NCI-H2171 treated with DMSO at 0.1 percent for 48 hours (cell line): ENCODE measurements at places on chromosomes 7 and 10.

- DNase-seq = no peak
These were observed 15.1 kb upstream of the AKR1B10 start for GRCh38 chr7:134512271-134512670.

- no peak for DNase-seq
These were observed 374.2 kb upstream of the SEMA3A start for GRCh38 chr7:84568781-84569180.

DNA sequence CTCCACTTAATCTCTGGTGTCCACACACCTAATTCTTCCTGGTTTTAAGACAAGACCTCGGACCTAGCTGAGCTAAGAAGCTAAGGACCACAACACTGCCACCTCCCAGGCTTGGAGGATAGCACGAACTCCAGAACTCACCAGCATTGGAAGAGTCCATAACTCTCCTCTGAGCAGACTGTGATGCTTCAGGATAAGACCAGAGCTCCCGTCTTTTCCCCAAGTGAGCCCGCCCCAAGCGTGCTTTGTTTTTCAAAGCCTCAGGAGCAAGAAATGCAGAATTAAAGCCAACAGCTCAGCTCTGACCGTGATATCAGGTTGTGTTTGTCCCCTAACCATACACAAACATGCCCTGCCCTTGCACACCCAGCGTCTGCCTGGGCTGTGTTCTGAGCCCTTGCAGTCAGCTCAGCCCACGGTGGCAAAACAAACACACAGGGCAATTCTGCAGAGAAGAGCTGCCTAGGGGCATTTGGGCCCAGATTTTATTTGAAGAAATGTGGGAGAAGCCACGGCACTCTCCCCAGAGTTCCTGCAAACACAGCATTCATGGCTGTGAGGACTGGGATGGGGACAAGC lies 145.4 kb downstream of the WDR11 start:
- DNase-seq = no peak

- DNase-seq = no peak
These were observed 59.8 kb downstream of the SLC16A12 start for GRCh38 chr10:89475591-89475998.

- no peak for DNase-seq
These were observed 12.4 kb downstream of the DIP2C start for GRCh38 chr10:677038-677437.

- no peak for DNase-seq
These were observed 108.7 kb upstream of the RHOBTB1 start for GRCh38 chr10:61052469-61053205.

DNA sequence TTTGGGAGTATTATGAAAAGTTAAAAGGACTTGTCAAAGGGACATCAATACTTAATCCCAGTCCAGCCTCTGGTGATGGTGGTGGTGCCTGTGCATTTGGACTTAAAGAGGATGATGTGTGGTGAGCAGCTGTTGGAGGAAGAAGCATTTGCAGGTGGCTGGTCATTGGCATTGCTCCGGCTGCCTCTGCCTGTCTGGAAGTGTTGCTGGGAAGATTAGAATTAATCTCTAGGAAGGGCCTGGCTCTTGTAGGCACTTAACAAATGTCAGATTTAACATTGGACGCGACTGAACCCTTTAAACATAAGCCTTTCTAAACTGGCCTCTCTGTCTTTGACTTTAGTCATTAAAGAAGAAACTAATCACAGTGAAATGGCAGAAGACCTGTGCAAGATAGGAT lies 58.8 kb downstream of the FIGNL1 start:
- DNase-seq = no peak

DNA sequence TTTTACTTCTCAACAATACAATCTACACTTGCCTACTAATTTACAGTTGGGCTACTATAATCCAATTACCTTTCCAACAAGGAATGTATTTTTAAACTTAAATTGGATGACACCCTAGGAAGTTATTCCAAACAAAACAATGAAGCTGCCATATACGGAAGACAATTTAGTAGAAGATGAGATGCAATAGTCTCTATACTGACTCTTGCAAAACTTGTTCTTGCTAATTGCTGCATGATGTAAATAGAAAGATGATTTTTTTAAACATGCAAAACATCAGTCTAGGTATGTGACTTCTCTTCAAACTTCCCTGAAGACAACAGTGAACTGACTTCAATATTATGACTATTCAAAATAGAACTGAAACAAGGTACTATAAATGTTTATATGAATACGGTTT lies 17.6 kb downstream of the NT5C3A start:
- no peak for DNase-seq

- no peak for DNase-seq
These were observed 91.4 kb downstream of the ZNF438 start for GRCh38 chr10:30940256-30940655.

- DNase-seq = no peak
These were observed 88.7 kb upstream of the ZWINT start for GRCh38 chr10:56449770-56450169.

DNA sequence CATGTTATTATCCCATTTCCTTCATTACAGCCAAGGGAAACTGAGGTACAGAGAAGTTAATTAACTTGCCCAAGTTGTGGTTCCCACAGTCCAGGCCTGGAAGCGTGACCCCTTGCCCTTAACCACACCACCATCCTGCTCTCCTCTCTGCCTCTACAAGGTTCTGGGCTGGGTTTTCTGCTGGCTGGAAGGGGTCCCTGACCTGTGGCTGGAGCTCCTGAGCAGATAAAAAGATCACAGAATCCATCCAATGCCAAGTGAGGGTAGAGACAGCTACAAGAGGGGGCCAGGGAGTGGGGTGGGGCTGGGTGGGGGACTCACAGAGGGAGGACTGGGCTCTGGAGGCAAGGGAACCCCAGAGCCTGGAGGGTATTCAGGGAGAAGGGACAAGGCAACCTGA lies 9.7 kb downstream of the ASB10 start:
- no peak for DNase-seq
